ENCODE measurements at places on chromosomes 2 and 18.

DNA sequence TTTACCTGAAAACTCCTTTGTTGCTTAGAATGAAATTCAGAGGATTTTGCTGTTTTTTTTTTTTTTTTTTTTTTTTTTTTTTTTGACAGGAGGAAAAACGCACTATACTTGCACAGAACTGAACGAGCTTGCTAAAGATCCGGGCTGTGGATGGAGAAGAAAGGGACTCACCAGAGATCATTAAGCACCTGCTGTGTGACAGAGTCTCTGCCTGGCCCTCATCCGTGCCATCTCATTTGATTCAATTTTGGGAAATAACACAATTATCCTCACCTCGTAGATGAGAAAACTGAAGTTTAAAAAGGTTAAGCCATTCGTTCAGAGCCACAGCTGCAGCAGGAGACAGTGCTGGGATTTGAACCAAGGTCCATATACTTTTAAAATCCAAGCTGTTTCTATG is 775.4 kb upstream of the ID2 start:
- no peak for DNase-seq

DNA sequence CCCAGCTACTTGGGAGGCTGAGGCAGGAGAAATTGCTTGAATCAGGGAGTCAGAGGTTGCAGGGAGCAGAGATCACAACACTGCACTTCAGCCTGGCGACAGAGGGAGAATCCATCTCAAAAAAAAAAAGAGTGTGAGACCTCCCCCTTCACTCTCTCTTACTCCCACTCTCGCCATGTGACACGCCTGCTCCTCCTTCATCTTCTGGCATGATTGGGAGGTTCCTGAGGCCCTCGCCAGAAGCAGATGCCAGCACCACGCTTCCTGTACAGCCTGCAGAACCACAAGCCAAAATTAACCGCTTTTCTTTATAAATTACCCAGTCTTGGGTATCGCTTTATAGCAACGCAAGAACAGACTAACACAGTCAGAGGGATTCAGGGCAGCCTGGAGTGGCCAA is 66.3 kb upstream of the CREB1 start:
- no peak for DNase-seq

DNA sequence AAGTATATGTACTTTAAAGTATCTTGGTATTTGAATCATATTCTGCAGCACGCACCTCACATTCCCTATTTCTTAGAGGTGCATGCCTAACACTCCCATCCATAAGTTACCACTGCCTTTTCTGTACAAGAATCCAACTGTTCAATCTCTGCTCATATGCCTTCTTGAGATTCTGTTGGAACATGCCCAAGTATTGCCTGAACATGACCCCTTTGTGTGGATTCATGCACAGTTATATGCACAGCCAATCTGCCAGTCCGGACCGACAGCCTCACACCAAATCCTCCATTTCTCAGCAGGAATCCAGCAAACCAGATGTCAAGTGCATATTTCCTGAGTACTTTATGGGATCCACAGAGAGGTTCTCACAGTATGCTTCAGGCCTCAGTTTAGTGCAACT is 222.0 kb downstream of the TMEM182 start:
- no peak for DNase-seq

DNA sequence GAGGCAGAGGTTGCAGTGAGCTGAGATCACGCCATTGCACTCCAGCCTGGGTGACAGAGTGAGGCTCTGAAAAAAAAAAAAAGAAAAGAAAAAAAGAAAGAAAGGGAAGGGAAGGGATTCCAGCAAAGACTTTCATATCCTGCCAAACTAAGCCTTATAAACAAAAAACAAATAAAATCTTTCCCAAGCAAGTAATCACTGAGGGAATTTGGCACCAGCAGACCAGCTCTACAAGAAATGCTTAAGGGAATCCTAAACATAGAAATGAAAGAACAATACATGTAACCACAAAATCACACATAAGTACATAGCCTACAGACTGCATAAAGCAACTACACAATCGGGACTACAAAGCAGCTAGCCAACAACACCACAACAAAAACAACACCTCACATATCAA is 79.1 kb downstream of the TRABD2A start:
- DNase-seq, result no peak

DNA sequence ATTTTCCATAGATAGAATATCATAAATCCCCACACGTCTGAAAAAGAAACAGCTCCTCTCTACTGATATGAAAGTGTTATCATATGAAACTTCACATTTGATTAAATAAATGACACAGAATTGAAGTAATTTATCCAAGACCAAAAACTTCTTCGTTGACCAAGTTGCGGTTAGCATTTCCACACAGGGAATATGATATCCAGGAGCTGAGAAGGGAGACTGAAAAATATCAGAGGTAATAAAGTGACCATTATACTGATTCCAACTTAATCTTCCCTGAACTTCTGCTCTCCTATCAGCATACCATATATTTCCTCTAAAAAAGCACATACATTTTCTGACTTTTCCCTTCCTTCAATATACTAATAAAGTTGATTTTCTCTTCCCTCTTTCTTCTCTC is 356.2 kb upstream of the CHST9 start:
- DNase-seq, result no peak

DNA sequence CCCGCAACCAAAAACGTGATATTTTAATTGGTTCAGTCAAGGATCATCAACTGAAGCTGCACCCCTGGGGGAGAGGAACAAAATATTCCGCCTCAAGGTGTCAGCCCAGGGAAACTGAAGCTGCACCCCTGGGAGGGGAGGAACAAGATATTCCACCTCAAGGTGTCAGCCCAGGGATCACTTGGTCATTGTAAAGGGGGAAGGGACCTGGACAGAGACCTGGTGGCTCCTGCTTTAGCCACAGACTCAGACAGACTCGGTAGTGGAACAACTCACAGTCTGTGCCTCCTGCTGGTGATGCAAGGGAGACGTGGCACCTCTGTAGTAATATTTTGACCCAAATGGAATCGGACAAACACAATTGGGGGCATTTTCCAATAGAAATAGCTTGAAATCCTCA is 75.1 kb downstream of the GBX2 start:
- no peak for DNase-seq

- DNase-seq, result no peak
Measured at GRCh38 chr2:46564811-46565241, 85.5 kb downstream of the TMEM247 start.

DNA sequence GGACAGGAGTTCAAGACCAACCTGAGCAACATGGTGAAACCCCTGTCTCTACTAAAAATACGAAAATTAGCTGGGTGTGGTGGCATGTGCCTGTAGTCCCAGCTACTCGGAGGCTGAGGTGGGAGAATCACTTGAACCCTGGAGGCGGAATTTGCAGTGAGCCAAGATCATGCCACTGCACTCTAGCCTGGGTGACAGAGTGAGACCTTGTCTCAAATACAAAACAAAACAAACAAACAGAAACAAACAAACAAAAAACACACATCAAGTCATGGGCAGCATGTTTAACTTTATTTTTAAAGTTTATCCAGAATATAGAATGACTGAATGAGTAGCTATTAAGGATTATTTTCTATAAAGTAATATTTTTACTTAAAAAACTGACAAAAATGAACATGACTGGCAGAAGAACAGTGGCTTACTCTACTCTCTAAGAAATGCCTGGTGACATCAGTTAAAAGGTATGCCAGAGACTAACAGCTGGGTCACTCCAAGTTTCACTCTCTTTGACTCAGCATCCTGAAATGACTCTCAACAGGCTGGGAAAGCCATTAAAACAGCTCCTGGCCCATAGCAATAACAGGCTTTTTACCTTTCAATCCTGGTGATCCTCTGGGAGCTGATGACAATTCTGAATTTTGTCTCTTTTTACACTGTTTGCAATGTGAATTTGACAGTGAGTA is 281.6 kb upstream of the STON1 start:
- DNase-seq, result no peak

GRCh38 chr2:72934683-72935610 is 17.6 kb downstream of the EMX1 start:
- DNase-seq, result peak; percentile 28

GRCh38 chr2:238167761-238168160 is 9.0 kb downstream of the ERFE start:
- no peak for DNase-seq

GRCh38 chr2:229196448-229196847 is 74.6 kb downstream of the PID1 start:
- DNase-seq, result no peak

DNA sequence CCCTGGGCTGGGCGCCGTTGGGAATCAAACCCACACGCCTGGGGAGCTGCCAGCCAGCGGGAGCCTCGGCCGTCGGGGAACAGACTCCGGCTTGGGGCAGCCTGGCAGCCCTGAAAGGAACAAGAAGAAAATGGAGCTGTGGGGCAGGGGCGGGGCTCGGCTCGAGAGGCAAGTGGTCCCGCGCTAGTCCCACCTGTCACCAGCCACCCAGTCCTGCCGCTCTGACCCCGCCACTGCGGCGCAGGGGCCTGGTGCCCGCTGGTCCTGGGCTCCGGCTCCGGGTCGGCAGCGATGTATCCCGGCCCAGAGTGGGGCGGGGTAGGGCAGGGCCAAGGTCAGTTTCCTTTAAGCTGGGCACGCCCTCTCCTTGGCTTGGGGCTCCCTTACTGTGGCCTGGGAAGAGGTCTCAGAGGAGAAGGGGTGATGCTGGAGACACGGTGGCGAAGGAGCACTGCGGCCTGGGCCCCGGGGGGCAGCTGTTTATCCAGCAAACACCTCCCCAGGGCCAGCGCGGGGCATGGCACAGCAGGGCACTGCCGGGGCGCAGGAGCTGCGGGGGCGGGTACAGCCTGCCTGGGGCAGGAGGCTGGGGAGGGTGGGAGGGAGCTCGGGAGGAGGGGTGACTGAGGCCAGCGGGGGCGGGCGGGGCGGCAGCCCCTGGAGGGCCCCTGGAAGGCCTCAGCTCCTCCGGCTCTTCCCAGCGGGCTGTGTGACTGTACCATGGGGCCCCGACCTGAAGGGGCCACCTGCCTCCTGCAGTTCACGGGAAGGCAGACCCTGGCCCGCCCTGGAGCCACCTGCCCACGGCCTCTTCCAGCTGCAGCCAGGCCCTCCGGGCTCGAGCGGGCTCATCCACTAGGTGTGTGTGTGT is 15.6 kb downstream of the ODC1 start:
- DNase-seq, result no peak

- no peak for DNase-seq
Measured at GRCh38 chr2:220940646-220941045, 631.5 kb downstream of the EPHA4 start.

- DNase-seq, result no peak
Measured at GRCh38 chr2:31770741-31771140, 190.0 kb upstream of the SRD5A2 start.

DNA sequence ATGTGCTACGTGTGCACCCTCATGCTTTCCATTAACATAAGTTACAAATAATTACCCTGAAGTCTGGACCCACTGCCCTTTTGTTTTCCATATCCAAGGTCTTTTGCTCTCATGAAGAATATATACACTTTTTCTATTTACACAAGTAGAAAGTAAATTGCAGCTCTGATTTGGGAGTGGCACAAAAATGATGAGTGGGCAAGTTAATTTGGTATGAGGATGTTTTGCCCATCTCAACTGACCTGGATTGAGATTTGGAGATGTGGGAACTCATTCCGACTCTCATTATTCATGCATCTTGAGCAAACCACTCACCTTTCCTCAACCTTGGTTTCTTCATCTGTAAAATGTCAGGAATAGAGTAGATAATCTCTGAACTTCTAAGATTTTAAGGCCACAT is 53.6 kb upstream of the TMEM17 start:
- DNase-seq, result no peak

- DNase-seq, result no peak
Measured at GRCh38 chr2:75134860-75135259, 64.5 kb downstream of the TACR1 start.

- no peak for DNase-seq
Measured at GRCh38 chr2:227460833-227461232, 11.1 kb upstream of the AGFG1 start.

DNA sequence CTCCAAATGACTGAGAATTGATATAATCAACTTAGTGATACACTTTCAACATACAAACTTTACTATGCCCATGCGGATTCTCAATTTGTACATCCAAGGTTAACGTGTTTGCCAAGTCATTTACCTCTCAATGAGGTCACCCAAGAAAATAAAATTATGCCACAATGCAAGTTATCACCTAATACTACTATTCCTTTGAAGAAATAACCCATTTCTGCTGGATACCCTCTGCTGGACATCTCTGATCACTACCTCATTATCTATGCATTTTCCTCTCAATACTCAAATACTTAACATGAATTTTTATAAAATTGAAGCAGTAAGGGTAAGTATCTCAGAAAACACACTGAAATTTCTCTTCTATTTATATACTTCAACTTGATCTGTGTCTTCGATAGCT is 12.7 kb downstream of the HNRNPLL start:
- no peak for DNase-seq

GRCh38 chr2:112880696-112881095 is 30.3 kb upstream of the IL37 start:
- DNase-seq, result no peak

DNA sequence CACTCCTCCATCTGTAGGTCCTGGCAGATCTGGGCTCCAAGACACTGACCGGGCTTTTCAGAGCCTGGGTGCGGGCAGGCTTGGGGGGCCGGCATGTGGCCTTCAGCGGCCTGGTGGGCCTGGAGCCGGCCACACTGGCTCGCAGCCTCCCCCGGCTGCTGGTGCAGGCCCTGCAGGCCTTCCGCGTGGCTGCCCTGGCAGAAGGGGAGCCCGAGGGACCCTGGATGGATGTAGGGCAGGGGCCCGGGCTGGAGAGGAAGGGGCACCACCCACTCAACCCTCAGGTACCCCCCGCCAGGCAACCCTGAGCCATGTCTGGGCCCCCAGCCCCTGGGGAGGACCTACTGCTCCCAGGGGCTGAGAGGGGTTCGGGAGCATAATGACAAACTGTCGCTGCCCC is 761 bp upstream of the CHRND start:
- DNase-seq, result no peak

GRCh38 chr2:73105511-73105971 is 7.2 kb downstream of the RAB11FIP5 start:
- no peak for DNase-seq

DNA sequence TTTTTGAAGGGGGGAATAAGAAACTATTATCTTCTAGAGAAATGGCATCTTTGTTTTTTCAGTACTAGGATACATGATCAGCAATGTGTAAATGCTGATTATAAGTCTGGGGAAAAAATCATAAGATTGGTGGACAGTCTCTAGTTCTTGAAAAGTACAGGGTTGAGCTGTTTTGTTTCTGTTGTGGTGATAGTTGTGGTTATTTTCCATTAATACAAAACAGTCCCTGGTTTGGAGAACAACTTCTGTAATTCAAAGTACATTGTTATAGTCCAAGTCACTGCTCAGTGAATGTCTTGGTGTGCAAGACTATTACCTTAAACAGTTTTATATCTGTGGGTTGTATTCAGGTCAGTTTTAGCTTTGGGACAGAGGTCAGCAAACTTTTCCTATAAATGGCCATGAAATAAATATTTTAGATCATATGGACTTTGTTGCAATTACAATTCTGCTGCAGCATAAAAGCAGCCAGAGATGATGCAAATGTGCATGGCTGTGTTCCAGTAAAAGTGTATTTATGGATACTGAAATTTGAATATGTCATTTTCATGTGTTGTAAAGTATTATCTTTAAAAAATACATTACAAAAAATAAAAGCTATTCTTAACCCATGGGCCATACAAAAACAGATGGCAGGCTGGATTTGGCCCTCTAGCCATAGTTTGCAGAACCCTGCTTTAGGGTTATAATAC is 111.0 kb downstream of the CERS6 start:
- no peak for DNase-seq
